Naive thymus-derived CD8-positive, alpha-beta T cell (primary cell): ENCODE measurements at places on chromosomes 5 and 9.

DNA sequence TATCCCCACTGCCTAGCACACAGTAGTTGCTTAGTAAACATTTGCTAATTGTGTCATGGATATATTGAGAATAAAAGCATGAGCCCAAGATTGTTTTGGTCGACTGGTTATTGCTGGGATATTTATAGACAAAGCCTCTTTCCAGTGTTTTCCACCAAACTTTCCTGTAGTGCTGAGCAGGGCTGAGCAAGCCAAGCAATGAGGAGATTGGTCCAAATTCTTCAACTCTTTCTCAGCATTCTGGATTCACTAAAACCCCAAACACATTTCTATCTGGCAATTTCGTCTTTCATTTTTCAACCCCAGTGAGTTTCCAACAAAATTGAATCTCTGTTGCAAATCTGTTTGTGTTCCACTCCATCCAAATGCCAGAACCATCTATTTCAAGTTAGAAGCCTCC, 31.9 kb upstream of the TARS1 start:
- H3K4me3 ChIP-seq: no peak overlapping the region
- H3K27me3 ChIP-seq: peaks cover 7% of the 10 kb centered on the region
- DNase-seq: no peak
- H3K4me1 ChIP-seq: no peaks in the 10 kb centered on the region
- H3K36me3 ChIP-seq: no peaks in the 10 kb centered on the region

DNA sequence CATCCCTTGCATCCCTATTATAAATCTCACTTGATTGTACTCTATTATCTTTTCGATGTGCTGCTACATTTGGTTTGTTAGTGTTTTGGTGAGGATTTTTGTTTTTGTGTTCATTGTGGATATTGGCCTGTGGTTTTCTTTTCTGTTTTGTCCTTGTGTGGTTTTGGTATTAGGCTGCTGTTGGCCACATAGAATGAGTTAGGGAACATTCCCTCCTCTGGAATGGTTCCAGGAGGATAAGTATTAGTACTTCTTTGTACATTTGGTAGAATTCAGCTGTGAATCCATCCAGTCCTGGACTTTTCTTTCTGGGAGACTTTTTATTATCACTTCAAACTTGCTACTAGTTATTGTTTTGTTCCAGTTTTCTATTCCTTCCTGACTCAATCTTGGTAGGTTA, 287.2 kb downstream of the CWC27 start:
- H3K27me3 ChIP-seq: no peaks in the 10 kb centered on the region
- H3K36me3 ChIP-seq: no peaks in the 10 kb centered on the region
- DNase-seq: no peak
- no peaks in the 10 kb centered on the region for H3K4me1 ChIP-seq

- no peak for DNase-seq
- peaks cover 3% of the 10 kb centered on the region for H3K27me3 ChIP-seq
- no peaks in the 10 kb centered on the region for H3K4me1 ChIP-seq
Observed at GRCh38 chr5:155402927-155403640, 389.5 kb downstream of the KIF4B start.

- H3K4me1 ChIP-seq: no peaks in the 10 kb centered on the region
- no peak for DNase-seq
- H3K36me3 ChIP-seq: no peaks in the 10 kb centered on the region
Observed at GRCh38 chr9:70590315-70590677, 175.8 kb upstream of the KLF9 start.

DNA sequence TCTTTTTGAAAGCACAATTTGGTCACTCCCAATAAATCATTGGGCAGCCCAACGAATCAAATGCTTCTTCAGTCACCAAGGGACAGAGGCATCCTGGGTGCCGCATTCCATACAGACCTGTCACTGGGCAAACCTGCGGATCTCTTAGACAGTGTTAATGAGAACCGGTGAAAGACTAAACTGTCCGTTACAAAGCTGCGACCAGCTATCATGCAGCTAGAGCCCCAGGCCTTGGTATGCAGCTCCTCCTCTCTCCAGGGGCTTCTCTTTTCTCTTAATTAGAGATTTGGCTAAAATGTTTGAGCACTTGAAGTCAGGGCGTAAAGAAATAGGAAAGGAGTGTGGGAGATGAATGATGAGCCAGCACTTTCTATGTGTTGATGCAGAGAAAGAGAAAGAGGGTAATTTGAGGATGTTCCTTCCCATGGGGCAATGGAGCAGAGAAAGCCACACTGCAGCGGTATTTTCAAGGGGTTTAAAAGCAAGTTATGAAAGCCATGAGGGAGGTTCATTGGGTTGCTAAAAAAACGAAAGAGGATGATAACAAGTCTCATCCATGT, 175.3 kb downstream of the RFK start:
- H3K4me1 ChIP-seq: no peaks in the 10 kb centered on the region
- DNase-seq: no peak
- H3K4me3 ChIP-seq: no peak overlapping the region

DNA sequence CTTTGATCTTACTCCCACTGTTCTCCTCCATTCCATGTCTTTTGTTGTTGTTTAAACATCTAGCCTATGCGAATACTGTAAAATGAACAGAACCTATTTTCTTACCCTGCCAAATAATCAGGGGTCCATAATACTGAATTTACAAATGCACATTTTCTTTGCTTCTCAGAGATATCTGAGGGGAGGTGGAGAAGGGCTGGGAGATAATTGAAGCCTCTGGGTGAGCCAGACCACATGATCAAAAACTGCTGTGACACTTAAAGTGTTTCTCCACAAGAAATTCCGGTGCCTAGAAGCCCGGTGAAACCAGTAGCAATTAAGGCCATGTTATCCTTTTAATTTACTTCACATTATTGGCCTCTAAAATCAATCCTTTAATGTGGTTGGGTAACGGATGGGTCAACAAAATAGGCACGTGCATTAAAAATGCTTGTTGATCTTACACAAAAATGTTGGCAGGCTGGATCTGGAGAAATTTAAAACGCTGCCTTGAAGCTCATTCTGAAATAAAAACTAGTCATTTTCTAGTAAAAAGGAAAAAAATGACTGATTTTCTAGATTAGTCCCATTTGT, 10.8 kb downstream of the SEMA6A start:
- H3K27me3 ChIP-seq: peaks cover 8% of the 10 kb centered on the region
- H3K4me1 ChIP-seq: no peaks in the 10 kb centered on the region
- no peaks in the 10 kb centered on the region for H3K36me3 ChIP-seq

GRCh38 chr5:128328446-128328845, 209.6 kb downstream of the FBN2 start:
- H3K36me3 ChIP-seq: no peaks in the 10 kb centered on the region
- DNase-seq: no peak
- H3K27me3 ChIP-seq: peaks cover 3% of the 10 kb centered on the region
- H3K4me3 ChIP-seq: no peak overlapping the region

- peaks cover 5% of the 10 kb centered on the region for H3K27me3 ChIP-seq
- no peaks in the 10 kb centered on the region for H3K36me3 ChIP-seq
- DNase-seq: no peak
- no peak overlapping the region for H3K27ac ChIP-seq
Observed at GRCh38 chr5:88929385-88929784, 46.4 kb upstream of the MEF2C start.

GRCh38 chr5:119269061-119269944, 86.5 kb upstream of the TNFAIP8 start:
- H3K4me3 ChIP-seq: peak overlapping the region; percentile 100
- peak overlapping the region; percentile 98 for H3K27ac ChIP-seq
- no peak for DNase-seq
- H3K27me3 ChIP-seq: no peaks in the 10 kb centered on the region
- peaks cover 10% of the 10 kb centered on the region for H3K36me3 ChIP-seq

- no peak overlapping the region for H3K4me3 ChIP-seq
- no peak for DNase-seq
- no peak overlapping the region for H3K27ac ChIP-seq
Observed at GRCh38 chr5:43560128-43560527, 3.3 kb upstream of the PAIP1 start.

- no peaks in the 10 kb centered on the region for H3K36me3 ChIP-seq
- peak overlapping the region; percentile 68 for H3K27ac ChIP-seq
- no peaks in the 10 kb centered on the region for H3K27me3 ChIP-seq
- H3K4me3 ChIP-seq: peak overlapping the region; percentile 58
Observed at GRCh38 chr5:132100672-132101261, 27.2 kb downstream of the CSF2 start.

DNA sequence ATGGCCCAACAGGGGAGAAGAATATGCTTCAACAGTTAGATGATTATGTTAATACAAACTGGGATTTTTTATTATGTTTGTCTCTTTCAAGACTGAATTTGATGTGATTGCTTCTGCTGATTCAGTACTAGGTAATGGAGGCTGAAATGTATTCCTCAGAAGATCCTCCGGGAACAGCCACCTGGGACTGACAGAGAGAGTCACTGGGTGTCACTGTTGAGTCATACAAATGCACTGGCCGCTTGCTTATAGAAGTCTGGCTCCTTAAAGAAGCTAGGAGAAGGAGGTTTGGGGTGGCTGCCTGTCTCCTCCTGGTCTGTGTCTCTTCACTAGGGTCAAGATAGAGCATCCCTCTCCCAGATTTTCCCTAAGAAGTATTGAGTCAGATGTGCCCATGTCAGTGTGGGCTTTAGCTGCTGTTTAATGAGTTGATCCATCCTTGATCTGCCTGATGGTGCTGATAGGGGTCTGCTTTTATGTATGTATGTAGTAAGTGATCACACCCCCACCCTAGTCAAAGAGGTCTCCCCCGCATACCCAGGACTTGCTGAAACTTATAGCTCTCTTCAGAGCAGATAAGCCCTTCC, 773.4 kb downstream of the BRINP1 start:
- H3K4me1 ChIP-seq: no peaks in the 10 kb centered on the region
- DNase-seq: no peak
- no peaks in the 10 kb centered on the region for H3K36me3 ChIP-seq
- H3K27me3 ChIP-seq: no peaks in the 10 kb centered on the region

GRCh38 chr9:92315456-92315855, 9.7 kb downstream of the NOL8 start:
- H3K27me3 ChIP-seq: no peaks in the 10 kb centered on the region
- no peak overlapping the region for H3K27ac ChIP-seq
- H3K36me3 ChIP-seq: peaks cover 12% of the 10 kb centered on the region
- DNase-seq: no peak
- H3K4me3 ChIP-seq: no peak overlapping the region

DNA sequence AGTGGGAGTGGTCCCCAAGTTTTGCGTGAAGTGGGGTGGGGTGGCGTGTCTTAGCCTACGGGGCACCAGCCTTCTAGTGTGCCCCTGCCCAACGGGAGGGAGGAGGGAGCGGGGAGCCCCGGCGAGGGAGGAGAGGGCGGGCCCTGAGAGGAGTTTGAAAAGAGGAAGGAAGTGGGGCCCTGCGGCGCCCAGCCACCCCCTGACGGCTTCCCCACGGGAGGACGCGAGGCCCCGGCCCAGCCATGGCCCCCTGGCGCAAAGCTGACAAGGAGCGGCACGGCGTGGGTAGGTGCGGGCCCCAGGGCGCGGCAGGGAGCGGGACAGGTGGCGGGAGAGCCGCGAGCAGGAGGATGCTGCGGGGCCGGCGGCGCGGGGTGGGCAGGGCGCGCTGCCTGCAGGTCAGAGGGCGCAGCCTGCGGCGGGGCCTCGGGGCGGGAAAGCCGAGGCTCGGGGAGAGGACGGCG, at the start of gene DOCK2:
TSS of gene DOCK2 (plus strand) at position 191 of the 464 bp plus-strand sequence. CDS start at position 243, 52 bp downstream.
- H3K4me3 ChIP-seq: peak within 1 kb of the TSS; percentile 97
- H3K27ac ChIP-seq: peak within 1 kb of the TSS; percentile 95
- peaks cover 10% of the 10 kb centered on the region for H3K36me3 ChIP-seq
- peaks cover 52% of the 10 kb centered on the region for H3K4me1 ChIP-seq

DNA sequence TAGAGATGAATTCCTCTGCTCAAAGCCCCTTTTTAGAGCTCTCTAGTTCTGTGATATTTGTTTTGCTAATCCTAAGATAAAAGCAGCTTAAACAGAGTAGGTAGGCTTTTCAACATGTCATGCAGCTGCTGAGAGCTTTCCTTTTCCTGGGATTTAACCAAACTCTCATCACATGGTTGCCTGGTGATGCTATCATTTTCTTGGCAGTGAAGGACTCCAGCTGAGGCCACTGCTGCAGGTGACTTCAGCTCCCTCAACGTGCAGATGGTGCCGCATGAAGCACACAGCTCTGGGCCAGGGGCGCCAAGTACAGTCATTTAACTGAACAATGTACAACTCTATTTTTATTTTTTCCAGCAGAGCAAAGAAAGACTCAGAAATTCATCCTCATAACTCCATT, 42.2 kb downstream of the SECISBP2 start:
- H3K4me3 ChIP-seq: no peak overlapping the region
- H3K36me3 ChIP-seq: peaks cover 69% of the 10 kb centered on the region
- H3K27ac ChIP-seq: peak overlapping the region; percentile 58
- peaks cover 19% of the 10 kb centered on the region for H3K4me1 ChIP-seq

- no peak for DNase-seq
- no peak overlapping the region for H3K4me3 ChIP-seq
- peaks cover 2% of the 10 kb centered on the region for H3K27me3 ChIP-seq
- H3K36me3 ChIP-seq: peaks cover 2% of the 10 kb centered on the region
- H3K4me1 ChIP-seq: no peaks in the 10 kb centered on the region
- H3K27ac ChIP-seq: no peak overlapping the region
Observed at GRCh38 chr5:79787448-79787847, 97.8 kb downstream of the CMYA5 start.

GRCh38 chr5:72566746-72567145, 59.5 kb upstream of the ZNF366 start:
- H3K27me3 ChIP-seq: peaks cover 18% of the 10 kb centered on the region
- no peak overlapping the region for H3K4me3 ChIP-seq
- no peak overlapping the region for H3K27ac ChIP-seq
- no peaks in the 10 kb centered on the region for H3K4me1 ChIP-seq

GRCh38 chr9:113589890-113590289, 126.4 kb downstream of the RGS3 start:
- no peak for DNase-seq
- no peaks in the 10 kb centered on the region for H3K36me3 ChIP-seq
- H3K27me3 ChIP-seq: no peaks in the 10 kb centered on the region
- peak overlapping the region; percentile 62 for H3K27ac ChIP-seq

DNA sequence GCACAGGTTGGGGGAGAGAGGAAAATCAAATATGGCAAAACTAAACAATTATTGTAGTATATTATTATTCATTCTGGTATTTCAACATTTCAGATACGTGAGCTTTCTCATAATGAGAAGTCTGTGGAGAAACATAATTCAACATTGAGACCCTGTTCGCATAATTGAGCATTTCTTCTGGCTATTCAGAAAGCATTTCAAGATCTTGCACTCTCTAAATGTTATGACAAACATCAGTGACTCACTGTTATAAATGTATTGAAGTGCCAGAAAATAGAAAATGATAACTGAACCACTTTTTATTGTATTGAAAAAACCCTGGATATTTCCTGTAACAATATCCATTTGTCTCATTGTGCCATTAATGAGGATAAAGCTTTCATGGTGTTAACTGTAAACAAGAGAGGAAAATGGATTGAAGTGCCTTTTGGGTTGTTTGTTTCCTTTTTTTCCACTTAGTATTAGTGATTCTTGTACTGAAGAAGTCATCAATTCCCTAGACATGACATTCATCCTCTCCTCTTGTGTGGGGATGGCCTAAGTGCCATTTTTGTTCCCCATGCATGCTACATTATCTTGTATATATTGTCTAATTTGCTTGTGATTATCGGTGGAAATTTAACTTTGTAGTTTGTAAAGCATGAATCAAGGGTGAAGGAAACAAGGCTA, 124.6 kb downstream of the CAMK4 start:
- no peak for DNase-seq
- peaks cover 53% of the 10 kb centered on the region for H3K36me3 ChIP-seq
- no peak overlapping the region for H3K4me3 ChIP-seq

GRCh38 chr5:158634714-158635113, 465.0 kb downstream of the EBF1 start:
- no peak overlapping the region for H3K4me3 ChIP-seq
- H3K27me3 ChIP-seq: no peaks in the 10 kb centered on the region
- DNase-seq: no peak
- H3K36me3 ChIP-seq: no peaks in the 10 kb centered on the region
- H3K27ac ChIP-seq: no peak overlapping the region

GRCh38 chr5:112239996-112240395, 179.1 kb downstream of the EPB41L4A start:
- no peaks in the 10 kb centered on the region for H3K4me1 ChIP-seq
- no peak overlapping the region for H3K4me3 ChIP-seq
- DNase-seq: no peak
- peaks cover 17% of the 10 kb centered on the region for H3K27me3 ChIP-seq
- H3K36me3 ChIP-seq: no peaks in the 10 kb centered on the region
